ENCODE measurements at places on chromosomes 5 and 9.

DNA sequence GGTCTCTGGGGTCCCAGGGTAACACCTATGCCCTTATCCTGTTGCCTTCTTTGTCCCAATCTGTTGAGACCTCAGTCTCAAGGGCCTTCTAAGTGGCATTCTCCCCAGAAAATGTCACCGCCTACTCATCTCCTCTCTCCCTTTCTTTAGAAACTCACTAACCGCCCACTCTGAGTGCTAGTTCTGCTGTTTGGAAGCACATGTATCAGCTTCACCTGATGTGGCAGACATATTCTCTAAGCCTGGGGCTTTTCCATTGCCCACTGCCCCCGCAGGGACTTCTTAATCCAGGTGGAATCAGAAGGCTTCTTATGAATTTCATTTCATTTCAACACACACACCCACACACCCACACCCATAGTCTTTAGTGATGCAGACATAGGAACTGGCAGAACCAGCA, 165.1 kb downstream of the ASTN2 start:
- no peak for DNase-seq

GRCh38 chr5:2156358-2157059, 273.8 kb upstream of the IRX4 start:
- DNase-seq, result no peak

DNA sequence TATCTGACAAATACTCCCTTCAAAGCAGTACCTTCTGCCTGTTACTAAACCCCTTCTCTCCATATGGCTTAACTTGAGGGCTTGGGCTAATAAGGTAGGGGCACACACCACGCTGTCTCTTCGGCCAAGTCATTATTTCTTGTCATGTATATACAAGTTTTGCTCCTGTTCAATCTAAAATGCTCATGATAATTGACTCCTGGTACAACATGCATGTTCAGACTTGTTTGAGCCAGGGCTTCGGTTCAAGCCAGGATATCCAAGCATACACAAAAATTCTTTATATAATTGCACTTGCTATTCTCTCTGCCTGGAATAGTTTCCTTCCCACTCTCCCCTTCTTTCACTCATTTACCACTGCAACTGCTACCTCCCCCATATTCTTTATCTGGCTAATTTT, 756.0 kb upstream of the C9orf72 start:
- no peak for DNase-seq

DNA sequence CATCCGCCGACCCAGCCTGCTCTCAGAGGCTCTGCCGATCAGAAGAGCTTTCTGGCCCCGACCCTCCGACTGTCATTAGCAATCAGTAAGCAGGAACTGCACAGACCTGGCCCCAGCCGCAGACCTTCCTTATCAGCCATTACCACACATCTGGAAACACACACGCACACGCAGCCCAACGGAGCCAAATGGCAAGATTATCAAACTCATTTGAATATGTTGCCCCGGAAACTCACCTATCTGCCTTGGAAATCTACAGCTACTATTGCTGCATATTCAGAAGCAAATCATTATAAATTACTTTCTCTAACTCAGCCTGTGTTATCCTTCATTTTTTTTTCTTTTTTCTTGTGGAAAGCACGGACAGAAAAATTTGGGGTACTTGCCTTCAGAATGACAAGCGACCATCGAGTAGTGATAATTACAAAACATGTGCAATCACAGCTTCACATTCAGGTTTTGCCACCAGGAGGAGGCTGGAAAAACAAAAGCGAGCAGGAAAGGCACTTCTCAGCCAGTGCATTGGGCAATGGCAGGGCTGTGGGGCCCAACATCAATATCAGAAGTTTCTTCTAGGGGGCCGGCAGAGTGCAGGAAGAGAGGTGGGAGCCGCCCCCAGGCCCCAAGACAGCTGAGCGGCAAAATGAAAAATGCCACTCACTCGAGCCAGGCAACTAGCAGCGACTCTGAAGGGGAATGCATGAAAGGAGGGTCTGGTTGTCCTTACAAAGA, 122.3 kb downstream of the VAV2 start:
- no peak for DNase-seq

DNA sequence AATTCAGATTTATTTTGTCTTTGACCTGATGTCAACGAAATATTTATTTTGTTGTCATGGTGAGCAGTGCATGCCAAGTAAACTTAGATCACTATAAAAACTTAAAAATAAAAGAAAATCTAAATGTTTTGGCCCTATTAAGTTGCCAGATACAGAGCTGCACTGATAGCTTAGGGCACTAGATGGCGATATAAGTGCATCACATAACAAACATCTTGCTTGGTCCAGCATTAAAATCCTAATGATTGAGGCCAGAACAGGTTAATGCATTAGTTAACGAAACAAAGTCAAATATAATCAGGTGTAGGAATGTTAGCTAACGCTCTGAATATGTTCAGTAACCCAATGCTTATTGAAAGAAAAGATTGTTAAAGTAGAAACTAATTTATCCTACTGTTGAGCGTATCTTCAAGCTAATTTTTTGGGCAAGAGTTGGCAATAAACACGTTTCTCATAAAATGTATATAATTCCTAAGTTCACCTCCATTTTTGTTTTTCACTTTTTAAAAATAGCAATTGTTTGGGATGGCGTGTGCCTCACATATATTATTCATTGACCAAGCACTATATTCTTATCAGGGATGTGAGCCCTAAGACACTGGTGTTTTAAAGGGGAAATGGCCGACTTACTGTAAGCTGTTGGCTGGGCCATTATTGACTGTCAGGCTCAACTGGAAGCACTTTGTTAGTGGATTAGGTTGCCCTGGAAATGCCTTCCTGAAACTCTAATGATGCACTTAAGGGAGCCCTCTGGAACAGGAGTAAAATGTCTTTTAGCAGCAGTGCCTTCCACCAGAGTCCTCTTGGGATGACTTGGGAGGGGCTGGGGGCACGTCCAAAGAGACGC, 33.3 kb downstream of the KCTD16 start:
- no peak for DNase-seq

GRCh38 chr5:6081727-6082210, 296.6 kb downstream of the MED10 start:
- DNase-seq, result no peak

GRCh38 chr5:140563596-140563995, 802 bp downstream of the APBB3 start:
- DNase-seq, result no peak

DNA sequence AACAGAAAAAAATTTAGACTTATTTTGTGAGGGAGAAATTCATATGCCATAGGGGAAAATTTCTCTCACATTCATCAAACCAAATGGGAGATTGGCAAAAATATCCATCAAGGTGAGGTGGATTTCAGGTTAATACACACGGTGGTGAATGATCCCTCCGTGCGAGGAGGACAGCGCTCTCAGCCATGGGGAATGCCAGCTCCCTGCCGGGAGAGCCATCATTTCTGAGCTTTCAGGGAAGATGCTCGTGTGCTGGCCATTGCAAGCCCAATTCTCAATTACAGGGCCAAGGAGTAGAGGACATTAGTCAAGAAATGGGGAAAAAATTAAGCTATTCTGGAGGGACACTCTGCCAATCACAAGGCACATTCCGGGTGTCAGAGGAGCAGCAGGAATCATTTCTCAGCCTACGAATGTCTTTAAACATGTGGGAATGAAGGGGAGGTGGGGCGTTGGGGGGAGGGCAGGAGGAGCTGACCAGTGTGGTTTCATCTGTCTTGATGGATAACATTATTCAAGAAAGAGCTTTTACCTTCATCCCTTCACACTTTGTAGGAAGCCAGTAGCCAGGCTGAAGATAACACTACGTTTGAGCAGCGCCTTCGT, 165.5 kb downstream of the DAB2IP start:
- DNase-seq, result no peak

DNA sequence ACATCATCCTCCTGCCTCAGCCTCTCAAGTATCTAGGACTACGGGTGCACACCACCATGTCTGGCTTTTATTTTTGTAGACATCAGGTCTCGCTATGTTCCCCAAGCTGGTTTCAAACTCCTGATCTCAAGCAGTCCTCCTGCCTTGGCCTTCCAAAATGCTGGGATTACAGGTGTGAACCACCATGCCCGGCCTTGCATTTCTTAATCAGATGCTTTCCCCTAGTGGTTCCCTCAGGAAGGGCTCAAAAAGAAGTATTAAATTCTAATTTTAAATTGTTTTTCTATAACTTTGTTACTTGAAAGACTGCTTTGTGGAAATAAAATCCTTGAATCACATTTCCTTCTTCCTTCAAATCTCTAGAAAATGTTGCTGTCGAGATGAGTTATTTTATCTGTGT, 79.5 kb upstream of the ROR2 start:
- no peak for DNase-seq

- no peak for DNase-seq
These were observed 345.7 kb upstream of the SLC30A5 start for GRCh38 chr5:68748101-68748500.
